ENCODE measurements at places on chromosomes 2 and 18.

DNA sequence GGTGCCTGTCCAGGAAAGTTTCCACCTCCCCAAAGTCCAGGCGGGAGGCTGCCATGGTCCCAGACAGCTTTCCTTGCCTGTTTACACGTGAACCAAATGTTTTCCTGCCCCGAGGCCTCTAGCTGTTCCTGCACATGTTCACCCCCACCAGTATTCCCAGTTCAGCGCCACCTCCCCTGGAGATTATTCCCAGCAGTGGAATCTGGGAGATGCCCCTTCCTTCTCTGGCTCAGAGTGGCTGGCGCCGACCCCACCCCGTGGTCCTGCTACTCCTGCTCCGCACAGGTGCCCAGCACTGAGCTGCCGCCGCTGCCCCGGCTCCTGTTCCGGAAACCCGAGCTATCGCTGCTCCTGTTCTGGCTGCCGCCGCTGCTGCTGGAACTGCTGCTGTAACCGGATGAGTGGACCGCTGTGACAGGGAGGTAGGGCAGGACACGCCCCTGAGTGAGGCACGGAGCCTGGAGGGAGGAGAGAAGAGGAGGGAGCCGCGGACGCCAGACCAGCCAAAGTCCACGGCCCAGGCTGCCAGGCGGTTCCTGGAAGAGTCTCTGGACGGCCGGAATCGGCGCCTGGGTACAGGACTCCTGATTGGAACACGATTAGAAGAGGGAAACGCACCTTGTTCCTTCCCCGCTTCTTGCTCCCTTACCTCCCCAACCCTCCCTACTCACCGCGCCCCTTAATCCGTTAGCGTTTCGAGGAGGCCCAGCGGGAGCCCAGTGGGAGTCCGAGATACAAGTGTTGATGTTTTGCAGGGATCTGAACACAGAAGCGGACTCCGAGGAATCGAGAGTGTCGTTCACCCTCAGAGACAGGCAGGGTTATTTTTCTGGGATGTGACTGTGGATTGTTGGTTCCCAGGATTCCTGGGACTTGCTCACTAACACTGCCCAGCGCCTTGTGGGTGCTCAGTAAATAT lies at the start of gene PDE11A:
TSS of gene PDE11A (minus strand) at position 395 of the 919 bp plus-strand sequence. CDS start at position 55, 340 bp downstream.
- DNase-seq: peak; percentile 69

GRCh38 chr2:55976681-55977080 lies 53.1 kb upstream of the EFEMP1 start:
- DNase-seq: no peak

GRCh38 chr2:202514732-202515131 lies 120.0 kb upstream of the FAM117B start:
- DNase-seq: no peak

DNA sequence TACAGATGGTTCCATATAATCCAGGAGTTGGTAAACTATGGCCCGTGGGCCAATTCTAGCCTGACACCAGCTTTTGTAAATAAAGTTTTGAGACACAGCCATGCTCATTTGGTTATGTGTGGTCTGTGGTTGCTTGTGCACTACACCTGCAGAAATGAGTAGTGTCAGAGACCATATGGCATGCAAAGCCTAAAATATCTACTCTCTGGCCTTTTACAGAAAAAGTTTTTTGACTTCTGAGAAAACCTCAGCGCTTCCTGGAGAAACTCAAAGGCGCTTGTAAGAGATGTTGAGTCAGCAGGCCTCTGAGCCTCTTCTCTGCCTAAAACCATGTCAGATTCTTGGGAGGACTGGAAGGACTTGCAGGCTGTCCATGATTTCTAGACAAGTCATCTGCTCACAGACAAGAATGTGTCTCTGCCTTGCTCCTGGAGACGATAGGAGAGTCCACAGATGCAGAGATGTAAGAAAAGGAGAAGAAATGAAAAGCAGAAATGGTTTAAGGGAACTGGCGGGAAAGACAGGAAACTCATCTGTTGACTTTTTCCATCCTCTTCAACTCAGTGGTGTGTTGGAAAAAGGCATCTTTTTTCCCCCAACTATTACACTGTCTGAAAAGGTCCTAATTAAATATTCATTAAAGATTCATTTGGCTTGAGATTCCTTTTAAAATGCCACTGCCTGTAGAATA lies 5.2 kb downstream of the TTC39C start:
- DNase-seq: no peak

DNA sequence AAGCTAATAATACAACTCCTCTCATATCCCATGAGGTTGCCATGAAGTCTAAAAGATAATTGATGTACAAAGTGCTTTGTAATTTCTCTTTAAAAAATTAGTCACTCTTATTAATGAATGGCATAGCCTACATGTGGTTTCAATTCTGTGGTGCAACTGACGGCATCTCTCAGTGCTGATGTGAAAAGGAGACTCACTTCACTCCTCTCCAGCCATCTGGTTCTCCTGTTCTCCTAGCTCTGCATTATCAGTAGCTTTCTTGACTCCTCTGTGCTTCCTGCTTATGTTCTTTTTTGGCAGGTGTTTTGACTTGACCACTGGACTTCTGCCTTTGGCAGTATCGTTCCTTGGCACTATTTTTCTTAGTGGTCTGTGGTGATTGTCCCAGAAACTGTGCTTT lies 134.9 kb upstream of the ZFP36L2 start:
- no peak for DNase-seq

DNA sequence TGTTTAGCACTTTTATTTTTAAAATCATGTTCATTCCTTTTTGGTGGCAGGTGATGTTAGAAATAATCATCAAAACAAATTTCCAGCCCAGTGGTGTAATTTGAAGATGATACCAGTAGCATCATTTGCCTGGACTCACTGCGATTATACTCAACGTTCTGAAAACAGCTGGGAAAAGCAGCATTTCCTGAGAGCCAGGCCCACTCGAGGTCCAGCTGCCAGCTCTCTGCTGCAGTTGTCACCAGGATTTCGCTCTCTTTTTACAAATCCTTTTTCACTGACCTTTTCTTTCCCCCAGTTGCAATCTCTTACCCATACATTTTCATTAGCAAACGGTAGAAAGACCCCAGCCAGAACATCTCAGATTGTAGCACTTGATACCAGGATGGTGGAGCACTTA lies 110.6 kb upstream of the LYPD1 start:
- DNase-seq: no peak

GRCh38 chr2:101881131-101881530 lies 110.6 kb upstream of the IL1R2 start:
- DNase-seq: no peak

DNA sequence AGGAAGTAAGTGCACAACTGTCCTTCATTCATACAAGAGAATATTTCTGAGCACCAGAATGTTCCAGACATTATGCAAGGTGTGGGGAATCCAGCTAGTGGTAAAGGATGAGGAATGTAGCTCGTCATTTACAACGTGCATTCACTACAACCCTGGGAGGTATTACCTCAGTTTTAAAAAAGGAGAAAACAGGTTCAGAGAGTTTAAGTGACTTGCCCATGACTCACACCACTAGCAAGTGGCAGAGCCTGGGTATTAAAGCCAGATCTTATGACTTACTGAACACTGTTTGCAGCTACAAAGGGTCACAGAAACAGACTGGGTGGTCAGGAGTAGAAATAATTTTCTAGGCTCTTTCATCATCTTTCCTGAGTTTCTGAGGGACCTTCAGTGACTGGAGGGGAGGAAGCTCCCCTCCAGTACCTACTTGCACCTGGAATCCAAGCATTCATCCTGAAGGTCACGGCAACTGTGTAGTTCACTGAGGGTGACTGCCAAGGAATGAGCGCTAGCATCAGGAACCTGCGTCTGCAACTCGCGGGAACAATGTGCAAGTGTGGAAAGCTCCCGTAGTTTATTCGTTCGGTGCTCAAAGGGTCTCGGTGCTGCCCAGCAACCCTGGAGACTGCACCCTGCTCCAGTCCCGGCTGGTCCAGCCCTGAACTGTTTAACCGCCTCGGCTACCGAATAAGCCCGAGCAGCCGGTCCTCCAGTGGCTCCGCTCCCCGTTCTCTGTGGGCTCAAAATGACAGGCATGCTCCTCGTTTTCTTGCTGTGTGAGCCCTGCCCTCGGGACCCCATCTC lies 647 bp downstream of the CCDC121 start:
- DNase-seq: no peak

- DNase-seq: no peak
Measured at GRCh38 chr2:133266041-133266925, 302.0 kb downstream of the NCKAP5 start.

GRCh38 chr2:232857158-232857563 lies 12.9 kb upstream of the SNORC start:
- DNase-seq: no peak
